ENCODE measurements at places on chromosomes 16 and 17. TPM values are rescaled to one million over a fixed set of nuclear protein-coding genes. Genes with fewer than 3 reads are reported as not detected.

The ACSM2B gene
- total RNA-seq: 0.49 TPM

The ZNF75A gene
- total RNA-seq: 38.4 TPM

The GAN gene
- total RNA-seq: 8.1 TPM

The AHSP gene
- total RNA-seq: not detected

The NPIPB9 gene
- 2.6 TPM for total RNA-seq

The TEDC2 gene
- total RNA-seq: 27.5 TPM

The MT3 gene
- total RNA-seq: 3.6 TPM

The HS3ST3B1 gene
- total RNA-seq: 24.9 TPM

The SKAP1 gene
- 75.5 TPM for total RNA-seq

The TEX19 gene
- total RNA-seq: not detected

The SEPTIN12 gene
- not detected for total RNA-seq

The GRIN2A gene
- total RNA-seq: not detected

The EIF3C gene
- 389 TPM for total RNA-seq

The TPPP3 gene
- total RNA-seq: not detected

The RPL38 gene
- 921 TPM for total RNA-seq

The CRYM gene
- not detected for total RNA-seq

The CACNG5 gene
- total RNA-seq: not detected
